ENCODE measurements at places on chromosomes 3 and 15. TPM values are rescaled to one million over a fixed set of nuclear protein-coding genes. Genes with fewer than 3 reads are reported as not detected.

DNA sequence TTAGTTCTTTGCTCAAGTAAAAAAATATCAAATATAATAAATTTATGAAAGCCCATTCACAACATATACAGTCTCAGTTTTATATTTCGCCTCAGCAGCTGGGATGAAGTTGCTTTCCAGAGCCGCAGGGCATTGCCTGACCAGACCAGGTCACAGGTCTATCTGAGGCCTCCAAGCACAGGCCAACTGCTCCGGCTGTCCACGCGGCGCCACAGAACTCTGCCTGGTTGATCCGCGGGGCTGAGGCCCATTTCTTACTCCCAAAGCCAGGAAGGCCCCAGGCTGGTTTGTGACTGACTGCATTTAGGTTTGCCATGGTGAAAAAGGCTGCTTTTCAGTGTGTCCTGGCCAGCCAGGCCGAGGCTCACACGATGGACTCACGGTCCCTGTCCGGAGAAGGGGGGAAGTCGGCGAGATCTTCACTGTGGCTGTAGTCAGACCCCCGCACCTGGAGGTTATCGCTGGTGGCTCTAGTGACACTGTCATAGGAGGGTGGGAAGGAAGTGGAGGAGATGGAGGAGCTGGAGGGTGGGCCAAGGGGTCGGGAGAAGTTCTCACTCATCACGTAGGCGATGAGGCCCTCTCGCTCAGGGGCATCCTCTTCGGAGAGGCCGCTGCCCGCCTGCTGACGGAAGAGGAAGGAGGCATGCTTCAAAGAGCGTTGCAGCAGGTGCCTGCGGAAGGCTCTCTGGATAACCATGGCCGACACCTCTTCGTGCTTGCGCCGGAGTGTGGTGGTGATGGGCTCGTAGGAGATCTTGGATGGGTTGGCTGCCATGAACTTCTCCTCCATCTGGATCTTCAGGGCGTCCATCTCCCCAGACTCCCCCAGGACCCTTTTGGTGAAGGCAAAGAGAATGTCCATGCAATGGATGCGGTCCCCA is 54.1 kb downstream of the EXOG start:
- no peaks in the 10 kb centered on the region for H3K4me1 ChIP-seq
- peaks cover 2% of the 10 kb centered on the region for H3K27me3 ChIP-seq
- no peaks in the 10 kb centered on the region for H3K36me3 ChIP-seq
- no peak overlapping the region for H3K27ac ChIP-seq
- no peak for DNase-seq

DNA sequence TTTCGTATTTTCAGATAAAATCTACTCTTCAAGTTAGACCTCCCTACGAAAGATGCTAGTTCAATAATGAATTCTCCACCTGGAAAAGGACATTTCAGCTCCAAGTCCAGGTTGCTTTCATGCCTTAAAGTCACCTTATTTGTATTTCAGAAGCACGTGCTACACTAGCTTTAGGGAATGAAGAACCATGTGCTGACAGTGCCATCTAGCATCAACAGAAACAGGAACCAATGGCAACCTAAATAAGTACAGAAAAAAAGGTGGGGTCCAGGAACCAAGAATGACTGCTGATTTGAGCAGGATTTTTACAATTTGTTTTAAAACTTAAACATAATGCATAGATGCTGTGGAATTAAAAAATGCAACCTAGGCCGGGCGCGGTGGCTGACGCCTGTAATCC is 77.6 kb upstream of the SNRPN start:
- DNase-seq, result peak; percentile 21
- no peaks in the 10 kb centered on the region for H3K36me3 ChIP-seq
- no peak overlapping the region for H3K4me3 ChIP-seq
- H3K4me1 ChIP-seq, result no peaks in the 10 kb centered on the region
- no peaks in the 10 kb centered on the region for H3K27me3 ChIP-seq

- H3K4me3 ChIP-seq, result no peak overlapping the region
- H3K4me1 ChIP-seq, result no peaks in the 10 kb centered on the region
- H3K36me3 ChIP-seq, result no peaks in the 10 kb centered on the region
- no peak overlapping the region for H3K27ac ChIP-seq
Measured at GRCh38 chr3:50520849-50521248, 17.4 kb upstream of the CACNA2D2 start.

- H3K27ac ChIP-seq, result no peak overlapping the region
- H3K27me3 ChIP-seq, result no peaks in the 10 kb centered on the region
- H3K36me3 ChIP-seq, result peaks cover 22% of the 10 kb centered on the region
- H3K4me1 ChIP-seq, result peaks cover 6% of the 10 kb centered on the region
Measured at GRCh38 chr15:39796601-39797000, 14.0 kb upstream of the FSIP1 start.

Gene CCDC14
- total RNA-seq, result 70.0 TPM

GRCh38 chr3:192409838-192410683 is 317.3 kb downstream of the FGF12 start:
- H3K4me3 ChIP-seq, result no peak overlapping the region
- H3K4me1 ChIP-seq, result no peaks in the 10 kb centered on the region
- DNase-seq, result no peak
- no peaks in the 10 kb centered on the region for H3K36me3 ChIP-seq
- no peak overlapping the region for H3K27ac ChIP-seq

DNA sequence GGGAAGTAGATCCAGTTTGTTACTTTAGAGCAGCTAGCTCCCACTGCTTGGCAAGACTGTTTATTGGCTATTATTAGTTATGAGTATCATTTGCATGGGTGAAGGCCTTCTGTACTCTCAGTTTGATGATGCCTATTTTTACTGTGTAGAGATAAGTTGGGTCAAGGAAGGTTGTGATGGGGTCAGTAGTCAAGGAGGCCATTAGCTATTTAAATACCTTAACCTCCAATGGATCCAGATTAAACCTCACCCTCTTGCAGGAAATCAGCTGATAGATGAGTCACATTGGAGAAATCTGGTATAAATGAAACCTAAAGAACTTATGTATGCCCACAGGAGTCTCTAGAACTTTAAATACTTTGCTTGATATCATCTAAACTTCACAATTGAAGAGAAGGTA is 45.0 kb downstream of the THBS1 start:
- DNase-seq, result peak; percentile 56
- H3K4me1 ChIP-seq, result peaks cover 27% of the 10 kb centered on the region
- H3K4me3 ChIP-seq, result no peak overlapping the region
- no peaks in the 10 kb centered on the region for H3K36me3 ChIP-seq
- no peaks in the 10 kb centered on the region for H3K27me3 ChIP-seq

GRCh38 chr3:125587039-125587648 is 8.2 kb downstream of the OSBPL11 start:
- H3K4me1 ChIP-seq, result no peaks in the 10 kb centered on the region
- no peaks in the 10 kb centered on the region for H3K36me3 ChIP-seq
- no peak overlapping the region for H3K27ac ChIP-seq
- peak; percentile 18 for DNase-seq

DNA sequence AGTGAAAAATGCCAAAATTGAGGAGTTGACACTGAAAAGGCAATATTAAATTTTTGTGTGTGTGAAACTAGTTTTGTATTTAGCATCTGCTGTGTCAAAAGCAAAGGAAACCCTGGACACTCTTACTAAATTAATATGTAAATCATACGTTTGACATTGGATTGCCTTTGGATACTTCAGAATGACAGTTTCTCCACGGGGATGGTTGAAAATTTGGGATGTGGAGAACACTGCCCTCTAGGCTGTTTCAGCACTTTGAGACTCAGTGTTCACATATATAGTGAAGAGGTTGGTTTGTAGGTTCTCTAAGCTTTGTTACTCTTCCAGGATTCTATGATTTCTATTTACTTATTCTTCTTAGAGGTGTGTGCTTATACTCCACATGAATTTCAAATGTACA is 3.0 kb downstream of the ROBO2 start:
- H3K4me1 ChIP-seq, result no peaks in the 10 kb centered on the region
- no peak overlapping the region for H3K4me3 ChIP-seq
- H3K36me3 ChIP-seq, result no peaks in the 10 kb centered on the region

Gene DPPA4
- not detected for total RNA-seq

DNA sequence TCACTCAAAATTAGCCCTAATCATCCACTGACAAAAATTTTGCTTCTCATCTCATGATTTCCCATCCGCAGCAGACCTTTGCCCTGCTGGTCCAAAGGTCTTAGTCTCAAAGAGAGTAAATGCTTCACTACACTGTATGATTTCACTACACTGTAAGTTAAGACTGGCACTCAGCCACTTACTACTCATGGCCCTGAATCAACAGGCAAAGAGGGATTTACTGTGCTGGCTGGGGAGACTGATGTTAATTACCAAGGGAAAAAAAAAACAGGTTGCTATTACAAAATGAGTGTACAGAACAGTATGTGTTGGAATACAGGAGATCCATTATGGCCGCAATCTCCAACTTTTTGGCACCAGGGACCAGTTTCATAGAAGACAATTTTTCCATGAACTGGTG is 214.8 kb downstream of the ZMAT3 start:
- DNase-seq, result no peak
- no peak overlapping the region for H3K4me3 ChIP-seq
- H3K27me3 ChIP-seq, result no peaks in the 10 kb centered on the region
- H3K4me1 ChIP-seq, result no peaks in the 10 kb centered on the region

DNA sequence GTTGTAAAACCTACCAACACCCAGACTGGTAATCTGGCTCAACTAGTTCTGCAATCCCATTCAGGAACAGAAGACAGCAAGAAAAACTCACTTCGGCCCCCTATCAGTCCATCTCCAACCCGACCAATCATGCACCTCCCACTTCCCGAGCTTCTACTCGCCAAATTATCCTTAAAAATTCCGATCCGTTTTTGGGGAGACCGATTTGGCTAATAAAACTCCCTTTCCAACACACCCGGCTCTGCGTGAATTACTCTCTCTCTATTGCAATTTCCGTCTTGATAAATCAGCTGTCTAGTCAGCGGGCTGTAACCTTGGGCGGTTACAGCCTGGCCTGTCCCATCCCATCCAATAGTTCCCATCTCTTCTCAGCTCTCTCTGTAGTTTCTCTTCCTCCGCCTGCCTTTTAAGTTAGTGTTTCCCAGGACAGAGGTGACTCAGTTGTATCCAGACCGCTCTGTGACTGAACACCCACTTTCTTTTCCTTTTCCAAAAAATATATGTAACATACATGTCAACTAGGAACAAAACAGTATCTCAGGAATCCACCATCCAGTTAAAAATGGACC is 780 bp upstream of the ACAD9 start:
- H3K27me3 ChIP-seq, result 0 out of 2 replicates have a peak, but pooled peaks cover 2% of the 10 kb centered on the region
- H3K4me3 ChIP-seq, result peak overlapping the region; percentile 54
- peaks cover 5% of the 10 kb centered on the region for H3K36me3 ChIP-seq
- peak; percentile 77 for DNase-seq

Gene WDR93
- not detected for total RNA-seq

- no peaks in the 10 kb centered on the region for H3K27me3 ChIP-seq
- H3K27ac ChIP-seq, result no peak overlapping the region
- no peaks in the 10 kb centered on the region for H3K36me3 ChIP-seq
- DNase-seq, result no peak
- H3K4me1 ChIP-seq, result no peaks in the 10 kb centered on the region
Measured at GRCh38 chr3:48238531-48239085, 2.3 kb upstream of the ZNF589 start.

DNA sequence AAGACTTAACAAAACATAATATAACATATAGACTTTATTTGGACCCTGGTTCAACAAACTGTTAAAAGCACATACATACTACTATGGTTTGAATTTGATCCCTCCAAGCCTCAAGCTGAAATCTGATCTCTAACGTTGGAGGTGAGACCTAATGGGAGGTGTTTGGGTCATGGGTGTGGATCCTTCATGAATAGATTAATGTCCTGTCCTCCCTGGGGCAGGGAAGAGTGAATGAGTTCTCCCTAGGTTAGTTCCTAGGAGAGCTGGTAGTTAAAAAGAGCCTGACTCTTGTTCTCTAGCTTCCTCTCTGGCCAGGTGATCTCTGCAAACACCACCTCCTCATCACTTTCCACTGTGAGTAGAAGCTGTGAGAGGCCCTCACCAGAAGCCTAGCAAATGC is 36.4 kb downstream of the CLASP2 start:
- DNase-seq, result no peak
- peaks cover 6% of the 10 kb centered on the region for H3K36me3 ChIP-seq
- no peak overlapping the region for H3K4me3 ChIP-seq

DNA sequence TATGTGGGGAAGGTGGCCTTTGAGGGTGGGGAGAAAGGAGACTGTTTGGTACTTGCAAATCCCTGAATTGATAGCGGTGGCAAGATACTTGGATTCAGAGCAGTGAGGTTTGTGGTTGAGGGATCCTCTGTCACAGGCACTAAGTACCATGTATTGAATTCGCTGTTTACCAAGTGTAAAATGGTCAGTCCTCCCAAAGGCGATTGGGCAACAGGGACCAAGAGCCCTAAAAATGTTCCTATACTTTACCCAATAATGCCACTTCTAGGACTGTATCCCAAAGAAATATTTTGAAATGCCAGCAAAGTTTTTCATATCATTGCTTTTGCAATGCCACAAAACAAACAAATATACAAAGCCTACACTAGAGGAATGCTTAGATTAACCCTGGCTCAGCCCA is 43.4 kb upstream of the MRPS22 start:
- H3K27me3 ChIP-seq, result no peaks in the 10 kb centered on the region
- no peak overlapping the region for H3K27ac ChIP-seq
- H3K4me3 ChIP-seq, result no peak overlapping the region
- no peaks in the 10 kb centered on the region for H3K36me3 ChIP-seq
- peaks cover 32% of the 10 kb centered on the region for H3K4me1 ChIP-seq

- peaks cover 4% of the 10 kb centered on the region for H3K36me3 ChIP-seq
- H3K4me1 ChIP-seq, result no peaks in the 10 kb centered on the region
- no peaks in the 10 kb centered on the region for H3K27me3 ChIP-seq
- peak; percentile 45 for DNase-seq
- H3K4me3 ChIP-seq, result no peak overlapping the region
Measured at GRCh38 chr15:52392008-52392687, 96.5 kb upstream of the MYO5C start.

Gene TM4SF4
- 1.6 TPM for total RNA-seq

Measured in IMR-90 (cell line).